Memory B cell (primary cell): ENCODE measurements at places on chromosomes 16 and 17.
A peak's percentile ranks its signal among the peaks of the same experiment; 100 is the strongest.

DNA sequence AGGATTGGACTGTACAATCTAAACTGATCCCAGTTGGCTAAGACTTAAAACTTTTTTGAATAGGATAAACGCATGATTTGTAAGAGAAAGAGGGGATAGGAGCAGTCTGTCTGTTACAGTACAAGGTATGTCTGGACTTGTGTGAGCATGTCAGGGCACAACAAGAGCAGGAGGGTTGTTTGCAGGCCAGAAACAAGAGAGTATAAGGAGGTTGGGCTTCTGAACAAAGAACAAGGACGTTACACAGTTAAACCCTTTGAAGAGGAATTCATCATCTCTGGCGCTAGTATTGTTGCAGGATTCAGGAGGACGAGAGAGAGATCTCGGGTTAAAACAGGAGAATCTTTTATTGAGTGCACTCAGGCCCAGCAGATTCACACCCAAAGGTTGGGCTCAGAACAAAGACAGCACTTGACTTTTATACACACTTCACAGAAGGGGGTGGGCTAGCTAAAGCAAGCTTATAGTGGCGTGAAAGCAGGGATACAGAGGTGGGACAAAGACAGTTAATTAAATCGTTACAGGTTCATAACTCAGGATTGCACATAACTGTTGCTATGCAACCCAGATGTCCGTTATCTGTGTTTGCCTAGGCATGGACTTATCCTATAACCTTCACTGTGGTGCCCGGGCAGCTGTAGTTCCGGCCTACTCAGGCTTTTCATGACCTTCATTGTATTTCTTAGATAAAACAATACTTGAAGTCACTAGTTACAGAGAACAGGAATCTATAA lies 34.3 kb downstream of the SEC14L1 start:
- H3K36me3 ChIP-seq, result peaks cover 43% of the 10 kb centered on the region
- no peak overlapping the region for H3K27ac ChIP-seq
- H3K27me3 ChIP-seq, result no peaks in the 10 kb centered on the region
- H3K4me3 ChIP-seq, result no peak overlapping the region
- peaks cover 12% of the 10 kb centered on the region for H3K4me1 ChIP-seq
- DNase-seq, result no peak

DNA sequence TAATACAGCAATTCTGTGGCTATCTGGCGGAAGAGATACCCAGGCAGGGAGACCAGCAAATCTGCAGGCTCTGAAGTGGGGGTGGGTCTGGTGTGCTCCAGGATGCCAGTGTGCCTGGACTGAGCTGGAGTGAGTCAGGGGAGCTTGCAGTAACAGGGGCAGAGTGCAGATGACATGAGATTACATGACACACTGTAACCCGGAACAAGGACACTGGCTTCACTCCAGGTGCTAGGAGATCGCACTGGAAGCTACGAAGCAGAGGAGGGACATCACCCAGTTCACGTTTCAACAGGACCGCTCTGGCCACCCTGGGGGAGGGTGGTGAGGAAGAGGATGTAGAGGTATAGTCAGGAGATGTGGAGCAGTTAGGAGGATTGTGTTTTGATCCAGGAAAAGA lies 475.6 kb downstream of the CDH13 start:
- H3K27me3 ChIP-seq, result peaks cover 10% of the 10 kb centered on the region
- DNase-seq, result no peak
- H3K4me3 ChIP-seq, result no peak overlapping the region
- no peaks in the 10 kb centered on the region for H3K4me1 ChIP-seq
- no peaks in the 10 kb centered on the region for H3K36me3 ChIP-seq
- no peak overlapping the region for H3K27ac ChIP-seq

GRCh38 chr17:47213540-47213939 lies 4.4 kb downstream of the MYL4 start:
- H3K27ac ChIP-seq, result no peak overlapping the region
- peaks cover 8% of the 10 kb centered on the region for H3K4me1 ChIP-seq
- DNase-seq, result no peak
- no peak overlapping the region for H3K4me3 ChIP-seq

- H3K27ac ChIP-seq, result no peak overlapping the region
- H3K4me3 ChIP-seq, result no peak overlapping the region
- DNase-seq, result no peak
- H3K27me3 ChIP-seq, result peaks cover 7% of the 10 kb centered on the region
- H3K4me1 ChIP-seq, result no peaks in the 10 kb centered on the region
- H3K36me3 ChIP-seq, result no peaks in the 10 kb centered on the region
Observed at GRCh38 chr16:19029980-19030379, 37.4 kb upstream of the COQ7 start.

DNA sequence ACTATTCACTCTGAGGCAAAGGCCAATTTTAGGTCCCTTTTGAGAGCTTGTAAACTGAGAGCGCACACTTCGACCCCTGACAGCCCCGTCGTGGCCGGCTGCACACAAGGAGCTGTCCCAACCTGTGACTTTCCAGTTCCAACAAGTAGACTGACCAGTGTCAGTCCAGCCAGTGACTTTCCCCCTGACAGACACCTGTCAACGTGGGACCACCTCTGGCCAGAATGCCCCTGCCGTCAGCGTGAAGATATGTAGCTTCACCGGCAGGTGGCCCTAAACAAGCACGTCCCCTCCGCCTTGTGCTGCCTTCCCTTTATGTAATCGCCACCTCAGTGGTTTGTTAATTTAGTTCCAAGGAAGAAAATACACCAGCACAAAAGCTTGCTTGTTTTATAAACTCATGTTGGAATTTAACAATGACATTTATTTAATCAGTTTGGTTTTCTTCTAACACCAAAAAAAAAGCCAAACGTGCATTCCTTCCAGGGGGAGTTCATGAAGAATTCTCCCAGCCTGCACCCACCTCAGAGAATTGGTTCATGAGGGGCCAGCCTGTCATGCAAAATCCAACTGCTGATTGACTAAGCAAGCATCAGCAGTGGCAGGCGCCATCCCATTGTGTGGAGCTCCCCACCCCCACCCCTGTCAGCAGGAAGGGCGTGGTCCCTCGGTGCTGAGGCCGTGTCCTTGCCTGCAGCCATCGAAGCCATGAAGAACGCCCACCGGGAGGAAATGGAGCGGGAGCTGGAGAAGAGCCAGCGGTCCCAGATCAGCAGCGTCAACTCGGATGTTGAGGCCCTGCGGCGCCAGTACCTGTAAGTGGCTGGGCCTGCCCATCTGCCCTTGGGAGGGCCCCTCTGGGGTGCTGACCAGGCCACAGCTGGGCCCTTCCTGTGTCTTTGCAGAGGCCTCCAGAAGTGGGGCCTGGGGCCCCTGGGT lies 33.9 kb downstream of the PLD6 start:
- peaks cover 17% of the 10 kb centered on the region for H3K4me1 ChIP-seq
- DNase-seq, result no peak
- H3K27ac ChIP-seq, result no peak overlapping the region

- no peaks in the 10 kb centered on the region for H3K27me3 ChIP-seq
- no peak overlapping the region for H3K4me3 ChIP-seq
- H3K27ac ChIP-seq, result peak overlapping the region; percentile 7
- no peak for DNase-seq
- H3K4me1 ChIP-seq, result peaks cover 48% of the 10 kb centered on the region
Observed at GRCh38 chr17:8946476-8946875, 19.0 kb downstream of the PIK3R5 start.

DNA sequence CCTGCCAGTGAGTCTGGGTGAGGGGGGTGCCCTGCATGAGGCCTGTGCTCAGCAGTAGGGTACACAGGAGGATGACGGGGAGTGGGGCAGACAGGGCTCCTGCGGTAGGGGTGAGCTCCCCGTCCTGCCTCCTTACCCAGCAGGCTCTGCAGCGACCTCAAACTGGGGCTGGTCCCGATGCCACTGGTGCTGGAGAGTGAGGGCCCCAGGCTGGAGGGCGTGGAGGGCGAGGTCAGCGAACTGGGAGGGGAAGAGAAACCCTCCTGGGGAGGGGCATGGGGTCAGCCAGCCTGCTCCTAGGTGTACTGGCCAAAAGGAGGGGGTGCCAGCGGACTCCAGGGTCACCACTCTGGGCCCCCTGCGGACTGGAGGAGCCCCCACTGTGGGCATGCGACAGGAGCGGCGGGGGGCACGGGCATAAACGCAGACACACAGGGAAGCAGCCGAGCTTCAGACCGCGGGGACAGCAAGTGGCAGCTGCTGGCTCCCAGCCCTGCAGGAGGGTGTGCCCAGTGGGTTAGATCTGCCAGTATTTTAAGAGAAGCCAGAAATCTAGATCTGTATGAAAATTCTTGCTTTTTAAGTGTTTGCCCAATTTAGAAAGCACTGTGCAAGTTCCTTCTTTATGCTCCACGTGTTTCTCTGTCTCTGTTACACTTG lies 9.0 kb upstream of the VASN start:
- peaks cover 45% of the 10 kb centered on the region for H3K4me1 ChIP-seq
- H3K27ac ChIP-seq, result no peak overlapping the region
- H3K36me3 ChIP-seq, result peaks cover 25% of the 10 kb centered on the region
- no peak for DNase-seq
- H3K4me3 ChIP-seq, result no peak overlapping the region

DNA sequence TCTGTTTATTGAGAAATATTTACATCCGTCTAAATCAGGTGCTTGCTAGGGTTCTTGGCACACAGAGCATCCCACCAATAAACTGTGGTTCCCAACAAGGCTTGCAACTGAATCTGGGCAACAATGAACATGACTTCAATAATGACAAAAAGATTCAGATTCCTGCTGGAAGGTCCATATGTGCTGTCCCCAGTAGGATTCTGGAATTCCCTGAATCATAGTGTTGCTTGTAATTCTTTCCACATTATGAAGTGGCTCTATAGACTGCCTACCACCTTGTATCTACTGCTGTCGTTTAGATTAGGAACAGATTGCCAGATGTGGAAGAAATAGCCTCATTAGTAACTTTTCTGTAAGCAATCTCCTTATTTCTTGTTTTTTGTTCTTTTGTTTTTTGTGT lies 265.9 kb downstream of the WWOX start:
- no peaks in the 10 kb centered on the region for H3K36me3 ChIP-seq
- no peak for DNase-seq
- no peak overlapping the region for H3K27ac ChIP-seq
- no peaks in the 10 kb centered on the region for H3K4me1 ChIP-seq
- no peaks in the 10 kb centered on the region for H3K27me3 ChIP-seq

- no peak overlapping the region for H3K27ac ChIP-seq
- H3K36me3 ChIP-seq, result no peaks in the 10 kb centered on the region
- H3K27me3 ChIP-seq, result peaks cover 1% of the 10 kb centered on the region
- DNase-seq, result no peak
- peaks cover 5% of the 10 kb centered on the region for H3K4me1 ChIP-seq
Observed at GRCh38 chr17:67262435-67263117, 17.6 kb upstream of the HELZ start.

GRCh38 chr17:68972119-68972704 lies 17.0 kb upstream of the ABCA8 start:
- peaks cover 2% of the 10 kb centered on the region for H3K27me3 ChIP-seq
- H3K36me3 ChIP-seq, result peaks cover 2% of the 10 kb centered on the region
- H3K4me3 ChIP-seq, result no peak overlapping the region
- H3K27ac ChIP-seq, result no peak overlapping the region
- H3K4me1 ChIP-seq, result peaks cover 9% of the 10 kb centered on the region

GRCh38 chr17:59427425-59427921 lies 96.0 kb downstream of the YPEL2 start:
- no peaks in the 10 kb centered on the region for H3K4me1 ChIP-seq
- DNase-seq, result no peak
- H3K36me3 ChIP-seq, result peaks cover 2% of the 10 kb centered on the region
- H3K27me3 ChIP-seq, result peaks cover 3% of the 10 kb centered on the region

DNA sequence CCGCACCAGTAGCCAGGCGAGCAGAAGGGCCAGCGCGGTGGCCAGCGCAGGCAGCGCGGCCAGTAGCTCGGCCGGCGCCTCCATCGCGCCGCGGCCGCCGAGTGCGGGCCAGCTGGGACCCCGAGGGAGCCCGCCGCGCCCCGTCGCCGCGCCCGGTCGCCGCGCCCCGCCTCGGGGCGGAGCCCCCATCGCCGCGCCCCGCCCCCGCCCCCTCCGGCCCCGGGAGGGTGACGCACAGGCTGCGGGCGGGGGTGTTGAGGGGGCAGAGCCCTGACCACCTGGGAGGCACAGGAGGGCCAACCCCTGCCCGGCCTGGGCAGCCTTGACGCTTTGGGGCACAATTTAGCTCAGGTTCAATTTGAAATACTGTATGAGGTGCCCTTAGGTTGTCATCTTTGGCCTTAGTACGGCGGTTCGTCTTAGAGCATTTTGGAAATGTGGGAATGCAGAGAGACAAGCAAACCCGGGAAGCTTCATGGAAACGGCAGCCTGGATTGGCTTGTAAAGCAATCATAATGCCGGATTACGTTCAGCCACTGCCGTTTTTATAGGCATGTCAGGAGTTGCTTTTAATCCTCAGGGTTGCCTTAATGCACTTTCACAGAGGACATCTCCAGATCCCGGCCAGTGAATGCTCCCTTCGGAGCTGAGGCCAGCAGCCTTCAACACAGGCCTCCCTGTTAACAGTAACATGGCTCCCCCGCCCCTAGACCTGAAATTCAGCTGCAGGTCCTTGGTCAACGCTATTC lies at the start of gene MXRA7:
Gene MXRA7, minus strand, starts transcription at position 103 of the 749 bp plus-strand sequence. Its CDS starts 19 bp downstream, at position 84.
- H3K27ac ChIP-seq, result no peak within 1 kb of the TSS
- H3K4me1 ChIP-seq, result peaks cover 16% of the 10 kb centered on the region
- DNase-seq, result peak; percentile 62

DNA sequence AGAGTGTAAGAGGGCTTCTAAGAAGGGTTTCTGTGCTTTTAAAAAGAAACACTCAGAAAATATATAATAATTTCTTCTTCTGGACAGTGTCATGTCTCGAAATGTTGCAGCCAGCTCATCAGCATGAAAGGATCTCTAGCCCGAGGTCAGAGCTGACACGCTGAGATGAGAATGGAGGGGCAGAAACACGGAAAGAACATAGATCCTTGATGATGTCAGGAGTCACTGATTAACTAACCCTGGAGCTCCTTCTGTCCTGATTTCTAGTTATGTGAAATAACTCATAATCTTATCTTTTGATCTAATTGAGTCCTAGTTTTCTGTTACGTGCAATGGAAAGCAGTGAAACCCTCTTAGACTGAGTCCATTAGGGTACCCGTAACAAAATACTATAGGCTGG lies 10.3 kb upstream of the TOX3 start:
- no peak overlapping the region for H3K27ac ChIP-seq
- H3K36me3 ChIP-seq, result no peaks in the 10 kb centered on the region
- H3K27me3 ChIP-seq, result no peaks in the 10 kb centered on the region
- H3K4me3 ChIP-seq, result no peak overlapping the region

DNA sequence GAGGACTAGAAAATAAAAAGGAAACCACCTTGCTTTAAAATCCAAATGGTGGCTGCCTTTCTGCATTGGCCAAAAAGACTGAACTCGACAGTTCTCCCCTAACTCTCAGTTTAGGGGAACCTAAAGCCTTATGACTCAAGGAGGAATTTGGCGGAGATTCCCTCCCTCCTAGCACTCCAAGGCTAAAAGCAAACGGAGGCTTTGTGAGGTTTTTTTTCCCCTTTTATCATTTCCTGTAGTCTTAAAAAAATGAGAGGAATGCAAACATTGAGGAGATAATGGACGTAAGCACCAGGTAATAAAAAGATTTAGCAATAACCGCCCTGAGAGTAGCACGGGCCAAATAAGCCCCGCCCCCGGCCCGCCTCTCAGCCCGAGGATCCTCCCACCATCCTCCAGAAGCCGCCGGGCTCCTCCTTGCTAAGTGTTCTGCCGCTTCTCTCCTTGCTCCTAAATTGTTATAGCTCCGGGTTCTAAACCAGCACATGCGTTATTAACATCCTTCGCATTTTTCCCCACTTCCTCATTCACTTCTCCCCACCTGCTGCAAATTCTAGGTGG lies 5.8 kb upstream of the KIFC3 start:
- no peaks in the 10 kb centered on the region for H3K36me3 ChIP-seq
- no peak overlapping the region for H3K27ac ChIP-seq
- peaks cover 18% of the 10 kb centered on the region for H3K27me3 ChIP-seq
- DNase-seq, result no peak

- peaks cover 5% of the 10 kb centered on the region for H3K4me1 ChIP-seq
- no peak overlapping the region for H3K27ac ChIP-seq
- no peak for DNase-seq
- H3K36me3 ChIP-seq, result peaks cover 7% of the 10 kb centered on the region
- H3K4me3 ChIP-seq, result no peak overlapping the region
Observed at GRCh38 chr16:14510939-14511799, 118.9 kb downstream of the PARN start.
